ENCODE measurements at places on chromosomes 2 and 18.

- DNase-seq = peak; percentile 50
These were observed 20.2 kb upstream of the ACVR2A start for GRCh38 chr2:147824620-147825019.

- DNase-seq = no peak
These were observed 753.4 kb upstream of the ACVR2A start for GRCh38 chr2:147091448-147091847.

GRCh38 chr2:98769784-98770183 lies 38.9 kb upstream of the MGAT4A start:
- DNase-seq = no peak

DNA sequence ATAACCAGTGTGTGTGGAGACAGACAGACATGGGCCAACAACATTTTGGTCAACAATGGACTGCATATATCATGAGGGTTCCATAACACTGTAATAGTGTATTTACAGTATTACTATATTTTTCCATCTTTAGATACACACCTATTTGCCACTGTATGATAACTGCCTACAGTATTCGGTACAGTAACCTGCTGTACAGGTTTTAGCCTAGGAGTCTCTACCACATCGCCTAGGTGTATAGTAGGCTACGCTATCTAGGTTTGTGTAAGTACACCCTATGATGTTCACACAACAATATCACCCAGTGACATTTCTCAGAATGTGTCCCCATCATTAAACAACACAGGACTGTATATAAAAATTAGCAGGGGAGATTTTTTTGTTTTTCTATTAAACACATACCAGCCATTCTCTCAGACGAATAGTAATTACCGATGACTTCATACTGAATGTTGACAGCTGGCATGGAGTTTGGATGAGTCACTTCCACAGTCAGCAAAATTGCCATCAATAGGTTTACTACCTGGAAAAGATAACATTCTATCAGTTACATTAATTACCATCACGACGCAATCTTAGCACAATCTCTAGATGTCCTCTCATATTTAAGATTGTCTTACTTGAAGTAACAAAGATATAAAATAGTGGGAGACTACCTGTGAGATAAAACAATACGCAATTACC lies 10.8 kb downstream of the LAPTM4A start:
- no peak for DNase-seq

- DNase-seq = no peak
These were observed 15.9 kb upstream of the CD28 start for GRCh38 chr2:203690441-203691047.

- DNase-seq = no peak
These were observed 231.5 kb downstream of the SLC8A1 start for GRCh38 chr2:40220177-40220925.

DNA sequence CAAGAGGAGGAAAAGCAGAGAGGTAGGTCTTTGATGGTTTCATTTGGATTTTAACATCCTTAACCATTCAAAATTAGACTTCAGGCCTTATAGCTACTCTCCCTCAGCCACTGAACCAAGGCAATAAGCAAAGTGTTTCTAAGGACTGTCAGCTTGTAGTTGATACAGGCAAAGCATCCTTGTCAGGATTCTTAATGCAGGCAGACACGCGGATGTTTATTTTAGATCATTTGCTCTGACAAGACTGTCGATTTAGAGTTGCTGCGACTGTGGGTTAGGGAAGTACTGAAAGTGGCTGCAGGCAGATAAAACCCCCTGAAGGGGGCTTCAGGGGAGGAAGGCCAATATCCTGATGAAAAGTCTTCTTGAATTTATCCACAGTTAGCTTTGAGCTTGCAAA lies 46.6 kb downstream of the CDH20 start:
- DNase-seq = no peak

DNA sequence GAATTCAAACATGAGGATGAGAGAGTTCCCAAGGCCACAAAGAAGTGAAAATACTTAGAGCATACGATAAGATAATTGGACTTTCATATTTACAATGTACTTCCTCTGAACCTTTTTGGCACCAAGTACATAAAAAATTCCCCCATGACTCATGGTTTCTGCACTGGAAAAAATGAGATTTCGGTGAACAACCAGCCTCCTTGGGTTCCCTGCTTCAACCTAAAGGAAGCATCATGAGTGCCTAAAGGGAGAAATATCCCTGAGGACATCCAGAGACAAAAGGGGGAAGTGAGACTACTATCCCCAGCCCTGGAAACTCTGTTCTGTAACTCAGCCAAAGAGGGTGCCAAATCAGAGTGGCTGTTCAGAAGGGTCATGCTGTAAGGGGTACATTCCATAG lies 562.7 kb upstream of the SLC39A10 start:
- DNase-seq = no peak

DNA sequence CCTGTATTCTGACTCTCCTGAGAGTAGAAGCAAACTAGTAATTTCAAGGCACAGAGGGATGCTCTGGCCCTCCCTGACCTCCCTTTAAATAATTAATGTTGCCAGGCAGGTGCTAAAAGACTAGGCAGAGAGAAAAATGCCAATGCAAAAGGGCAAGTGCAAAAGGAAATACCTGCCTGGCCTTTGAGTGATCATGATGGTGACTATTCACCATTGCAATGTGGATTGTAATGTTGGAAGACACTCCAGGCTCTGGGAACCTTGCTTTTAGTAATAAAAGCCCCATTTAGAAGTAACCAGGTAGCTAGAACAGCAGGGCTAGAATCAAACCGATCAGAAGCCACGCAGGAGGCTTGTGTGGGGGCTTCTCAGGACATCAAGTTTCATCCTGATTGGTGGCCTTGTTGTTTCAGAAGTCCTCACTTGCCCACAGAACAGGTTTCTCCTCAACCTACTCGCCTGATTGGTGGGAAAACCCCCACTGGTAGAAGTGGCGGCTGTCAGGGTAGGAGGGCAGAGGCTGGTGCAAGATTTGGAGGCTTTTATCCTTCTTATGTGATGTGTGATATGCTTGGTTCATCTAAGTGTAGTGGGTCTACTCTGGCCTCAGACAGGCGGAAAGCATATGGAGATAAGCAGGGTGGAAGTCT lies 16.0 kb upstream of the CHRNA1 start:
- no peak for DNase-seq

DNA sequence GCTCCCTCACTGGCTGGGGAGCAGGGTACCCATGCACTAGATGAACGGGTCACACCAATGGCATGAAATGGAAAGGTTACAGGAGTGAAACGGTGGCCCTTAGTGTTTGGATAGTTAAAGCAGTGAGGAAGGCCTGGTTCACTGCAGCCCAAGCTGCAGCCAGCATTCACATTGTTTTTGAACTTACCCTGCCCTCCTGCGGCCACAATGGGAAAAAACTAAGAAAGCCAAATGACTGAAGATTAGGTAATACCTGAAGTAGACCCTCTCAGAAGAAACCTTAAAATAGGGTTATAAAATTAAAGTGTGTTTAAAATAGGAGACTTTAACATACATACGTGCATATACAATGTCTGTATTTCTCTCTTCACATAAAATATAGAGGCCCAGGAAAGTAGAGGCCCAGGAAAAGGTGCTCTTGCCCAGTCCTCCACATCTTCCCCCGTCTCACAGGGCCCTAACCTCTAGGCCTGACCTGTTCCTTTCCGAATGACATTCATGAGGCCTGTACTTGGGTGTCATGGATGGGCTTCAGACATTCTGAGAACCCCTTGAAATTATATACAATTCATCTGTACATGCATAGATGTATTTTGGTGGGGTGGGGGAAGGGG lies 33.3 kb downstream of the DOK1 start:
- DNase-seq = peak; percentile 85

DNA sequence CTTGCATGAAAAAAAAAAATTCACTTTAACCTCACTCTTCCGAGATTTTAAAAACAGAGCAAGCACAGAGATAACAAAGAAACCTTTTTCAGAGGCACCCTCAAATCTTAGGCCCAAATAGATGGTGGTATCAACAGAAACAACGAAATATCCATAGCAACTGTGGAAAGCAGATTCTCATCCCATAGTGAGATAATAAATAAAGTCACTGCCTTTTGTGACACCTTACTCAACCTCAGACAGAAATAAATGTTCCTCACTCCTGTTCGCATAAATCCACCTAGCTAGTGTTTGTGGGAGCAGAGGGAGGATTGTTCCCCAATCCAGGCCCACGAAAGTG lies 60.9 kb upstream of the RTN4 start:
- DNase-seq = no peak

DNA sequence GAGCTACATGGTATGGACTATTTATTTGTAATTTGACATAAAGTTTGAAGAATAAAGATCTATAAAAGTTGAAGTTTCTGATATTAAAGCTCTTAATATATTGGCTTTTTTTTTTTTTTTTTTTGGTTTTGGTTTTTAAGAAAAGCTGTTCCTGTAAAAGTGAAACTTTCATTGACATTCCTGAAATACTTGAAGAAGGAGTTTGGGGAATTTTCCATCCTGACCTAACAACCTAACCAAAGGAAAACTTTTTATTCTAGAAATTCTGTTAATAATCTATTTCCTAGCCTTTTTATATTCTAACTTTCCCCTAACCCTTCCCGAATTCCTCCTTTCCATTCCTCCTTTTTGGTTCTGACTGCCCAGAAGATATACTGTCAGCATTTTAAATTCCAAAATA lies 83.7 kb downstream of the ACSL3 start:
- no peak for DNase-seq

GRCh38 chr2:33291278-33292013 lies 185.0 kb upstream of the RASGRP3 start:
- no peak for DNase-seq

DNA sequence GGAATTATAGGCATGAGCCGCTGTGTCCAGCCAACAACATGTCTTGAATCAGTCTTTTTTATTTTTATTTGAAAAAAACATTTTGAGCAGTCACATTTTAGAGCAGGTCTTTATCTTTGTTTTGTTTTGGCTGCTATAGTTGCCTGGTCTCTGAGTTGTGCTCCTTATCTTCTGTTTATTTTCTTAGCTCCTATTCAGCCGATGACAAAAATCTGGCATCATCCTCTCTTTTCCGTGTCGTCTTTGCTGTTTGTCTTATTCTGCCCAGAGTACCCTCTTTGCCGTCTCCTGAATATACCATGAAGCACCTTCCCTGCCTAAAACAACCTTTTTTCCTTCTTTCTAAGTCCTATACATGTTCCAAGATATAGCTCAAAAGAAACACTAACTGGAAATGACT lies 201.1 kb downstream of the THSD7B start:
- DNase-seq = no peak

- DNase-seq = no peak
These were observed 115.1 kb downstream of the NAB1 start for GRCh38 chr2:190763901-190764514.

- no peak for DNase-seq
These were observed 97.9 kb downstream of the ACKR3 start for GRCh38 chr2:236667526-236667925.

DNA sequence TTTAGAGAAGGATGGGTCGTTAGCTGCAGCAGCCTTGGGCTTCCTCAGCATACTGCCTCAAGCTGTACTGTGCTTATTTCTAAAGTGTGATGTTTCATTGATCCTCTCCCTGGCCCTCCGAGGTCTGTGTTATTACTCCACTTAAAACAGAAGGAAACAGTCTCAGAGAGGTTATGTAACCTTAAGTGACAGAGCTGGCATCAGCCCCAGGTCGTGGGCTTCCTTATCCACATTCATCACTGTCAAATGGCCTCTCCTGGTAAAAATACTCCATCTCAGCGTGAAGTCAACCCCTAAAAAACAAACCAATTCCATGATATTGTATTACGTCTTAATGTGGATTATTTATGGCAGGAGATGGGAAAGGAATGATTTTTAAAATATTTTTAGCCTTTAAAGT lies 153.3 kb upstream of the NOSTRIN start:
- no peak for DNase-seq

DNA sequence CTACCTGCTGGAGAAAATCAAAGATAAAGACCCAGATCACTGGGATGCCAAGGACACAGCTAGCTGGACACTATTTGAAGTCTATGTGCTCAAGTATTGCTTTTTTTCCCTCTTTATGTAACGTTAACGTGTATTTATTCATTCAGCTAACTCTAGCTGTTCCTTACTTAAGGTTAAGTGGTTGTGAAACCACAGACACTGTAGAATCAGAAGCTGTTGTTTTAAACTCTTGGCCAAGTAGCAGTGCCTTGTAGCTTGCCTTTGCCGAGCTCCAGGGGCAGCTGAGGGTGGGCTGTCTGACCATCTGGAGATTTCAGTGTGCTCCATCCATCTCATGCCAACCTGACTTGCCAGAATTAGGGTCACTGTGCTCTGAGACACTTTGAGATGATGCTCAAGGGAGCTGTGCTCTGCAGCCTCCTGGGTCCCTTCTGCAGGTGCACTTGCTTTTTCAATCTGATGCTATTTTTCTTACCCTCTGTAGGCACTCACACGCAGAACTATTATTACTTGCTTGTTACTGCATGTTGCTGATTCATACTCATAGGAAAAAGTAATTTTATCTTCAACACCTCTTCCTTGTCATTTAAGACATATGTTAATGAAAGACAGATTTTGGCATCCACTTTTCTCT lies 116.2 kb downstream of the METTL8 start:
- no peak for DNase-seq

DNA sequence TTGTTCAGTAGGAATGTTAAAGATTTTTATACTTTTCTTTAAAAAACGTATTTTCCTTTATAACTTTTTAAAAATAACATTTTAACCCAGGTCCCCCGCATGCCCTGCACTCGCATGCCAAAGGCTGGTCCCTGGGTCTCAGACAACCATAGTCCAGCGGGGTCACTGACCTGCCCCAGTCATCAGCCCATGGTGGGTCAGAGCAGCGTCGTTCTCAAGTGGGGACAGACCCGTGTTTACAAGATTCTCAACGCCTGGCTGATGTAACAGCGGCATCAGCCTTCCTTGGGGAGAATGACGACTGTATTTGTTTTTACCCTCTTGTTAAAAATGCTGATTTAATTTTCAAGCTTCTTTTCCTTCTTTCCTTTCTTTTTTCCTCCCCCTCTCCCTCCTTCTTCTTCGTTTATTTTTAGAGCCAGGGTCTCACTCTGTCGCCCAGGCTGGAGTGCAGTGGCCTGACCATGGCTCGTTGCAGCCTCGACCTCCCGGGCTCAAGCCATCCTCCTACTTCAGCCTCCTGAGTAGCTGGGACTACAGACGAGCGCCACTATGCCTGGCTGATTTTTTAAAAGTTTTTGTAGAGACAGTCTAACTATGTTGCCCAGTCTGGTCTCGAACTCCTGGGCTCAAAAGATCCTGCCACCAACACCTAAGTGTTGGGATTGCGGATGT lies 1.0 kb upstream of the EFHD1 start:
- DNase-seq = no peak

GRCh38 chr2:71711133-71711855 lies 257.9 kb downstream of the DYSF start:
- DNase-seq = no peak

DNA sequence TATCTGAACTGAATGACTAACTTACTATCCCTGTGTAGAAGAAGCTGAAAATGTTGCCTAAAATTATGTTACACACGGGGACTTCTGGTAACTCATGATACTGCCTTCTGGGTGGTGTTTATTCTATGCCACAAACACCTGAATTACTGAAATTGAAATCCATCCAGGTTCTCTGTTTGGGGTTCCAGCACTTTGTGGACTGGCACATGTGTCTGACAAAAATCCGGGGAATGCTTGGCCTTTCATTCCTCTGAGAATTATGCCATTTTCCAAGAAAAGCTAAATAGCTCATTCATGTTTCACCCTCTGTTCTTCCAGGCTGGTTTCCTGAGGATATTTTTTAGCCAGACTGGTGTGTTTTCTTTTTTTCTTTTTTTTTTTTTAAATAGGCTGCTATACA lies 59.5 kb upstream of the POU3F3 start:
- no peak for DNase-seq

- DNase-seq = no peak
These were observed 48.1 kb downstream of the CHN1 start for GRCh38 chr2:174957050-174957449.
